NCI-H748 treated with DMSO at 0.1 percent for 48 hours (cell line): ENCODE measurements at places on chromosomes 13 and 19.

- DNase-seq = peak; percentile 90
Measured at GRCh38 chr13:50082426-50083281, 67.4 kb downstream of the KCNRG start.

DNA sequence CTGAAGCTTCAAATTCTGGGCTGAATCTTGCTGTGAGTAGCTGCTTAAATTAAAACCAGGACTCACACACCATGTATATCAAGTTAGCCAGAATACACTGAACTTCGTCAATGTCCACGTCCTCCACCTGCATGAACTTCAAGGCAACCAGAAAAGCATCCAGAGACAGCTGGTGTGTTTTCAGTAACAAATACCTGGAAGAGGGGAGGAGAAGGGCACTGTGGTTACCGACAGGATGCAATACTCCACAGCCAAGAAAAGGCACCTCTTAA is 20.4 kb downstream of the PROZ start:
- DNase-seq = no peak

GRCh38 chr13:45537516-45537915 is 72.8 kb downstream of the COG3 start:
- no peak for DNase-seq

DNA sequence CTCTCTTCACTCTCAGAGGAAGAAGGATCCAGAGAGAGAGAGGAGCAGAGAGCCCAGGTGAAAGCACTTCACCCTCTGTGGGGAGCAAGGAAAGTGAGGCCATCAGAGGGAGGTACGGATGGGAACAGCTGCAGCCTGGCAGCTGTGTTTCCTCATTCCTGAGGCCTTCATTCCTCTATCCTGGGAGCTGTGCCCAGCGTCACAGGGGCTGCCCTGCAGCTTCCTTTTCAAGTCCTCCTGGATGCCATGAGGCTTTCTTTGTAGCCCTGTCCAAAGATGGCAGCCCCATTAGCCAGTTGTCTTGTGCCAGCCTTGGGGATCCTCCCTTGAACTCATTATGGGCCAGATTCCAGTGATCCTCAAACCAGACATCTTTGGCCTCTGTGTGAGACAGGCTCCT is 76.8 kb upstream of the PCDH8 start:
- no peak for DNase-seq

GRCh38 chr19:14954071-14954655 is 12.9 kb downstream of the OR7C2 start:
- DNase-seq = no peak

GRCh38 chr13:108752276-108752675 is 122.9 kb downstream of the MYO16 start:
- no peak for DNase-seq

GRCh38 chr13:51821606-51822005 is 17.6 kb upstream of the DHRS12 start:
- no peak for DNase-seq

GRCh38 chr19:34269968-34270621 is 15.7 kb downstream of the GARRE1 start:
- no peak for DNase-seq

DNA sequence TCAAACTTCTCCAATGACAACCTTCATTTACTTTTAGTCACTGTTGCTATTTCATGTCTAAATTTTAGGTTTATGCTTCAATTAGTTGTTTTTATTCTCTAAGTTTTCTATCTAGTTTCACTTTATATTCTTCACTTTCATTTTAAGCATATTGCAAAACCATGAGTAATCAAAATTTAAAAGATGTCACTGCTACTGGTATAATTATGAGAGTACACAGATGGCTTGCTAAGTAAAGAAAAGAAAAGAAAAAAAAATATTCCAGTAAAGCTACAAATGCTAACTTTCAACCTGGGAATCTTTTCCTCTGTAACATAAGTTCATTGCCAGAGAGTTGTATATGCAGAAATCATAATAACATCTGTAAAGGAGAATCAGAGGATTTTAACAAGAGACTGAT is 1624.7 kb downstream of the PCDH9 start:
- DNase-seq = no peak

- no peak for DNase-seq
Measured at GRCh38 chr13:97284558-97284957, 62.4 kb downstream of the MBNL2 start.

GRCh38 chr19:33755099-33756035 is 41.3 kb upstream of the KCTD15 start:
- no peak for DNase-seq

DNA sequence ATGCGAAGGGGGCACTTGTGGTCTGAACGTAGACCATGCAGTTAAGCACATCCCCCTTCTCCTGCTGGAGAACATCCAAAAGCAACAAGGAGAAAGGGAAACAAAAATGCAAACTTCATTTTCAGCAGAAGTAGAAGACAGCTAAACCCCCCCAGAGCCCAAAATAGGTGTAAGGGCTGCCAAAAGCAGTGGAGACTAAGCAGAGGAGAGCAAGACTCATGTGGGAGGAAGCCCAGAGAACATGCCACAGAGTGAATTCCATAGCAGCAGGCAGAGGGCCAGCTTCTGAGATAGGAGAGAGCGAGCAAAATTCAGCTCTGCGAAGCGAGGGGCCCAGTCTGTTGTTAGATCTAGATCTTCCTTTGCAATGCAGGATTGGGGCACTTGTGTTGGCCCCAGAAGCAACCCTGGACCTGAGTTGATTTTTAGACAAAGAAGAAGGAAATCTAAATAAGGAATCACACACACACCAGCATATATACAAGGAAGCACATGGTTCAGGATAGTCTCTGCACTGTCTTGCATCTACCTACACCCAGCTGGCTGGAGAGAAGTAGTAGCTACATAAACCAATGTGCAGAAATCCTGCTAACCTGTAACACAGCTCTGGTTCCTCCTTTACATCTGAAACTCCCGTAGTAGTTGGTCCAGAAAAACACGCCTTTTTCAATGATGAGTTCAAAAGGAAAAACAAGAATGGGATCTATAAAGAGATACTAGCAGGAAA is 199.6 kb downstream of the SPRY2 start:
- DNase-seq = no peak

- DNase-seq = no peak
Measured at GRCh38 chr19:39949026-39949747, 14.8 kb upstream of the FCGBP start.

DNA sequence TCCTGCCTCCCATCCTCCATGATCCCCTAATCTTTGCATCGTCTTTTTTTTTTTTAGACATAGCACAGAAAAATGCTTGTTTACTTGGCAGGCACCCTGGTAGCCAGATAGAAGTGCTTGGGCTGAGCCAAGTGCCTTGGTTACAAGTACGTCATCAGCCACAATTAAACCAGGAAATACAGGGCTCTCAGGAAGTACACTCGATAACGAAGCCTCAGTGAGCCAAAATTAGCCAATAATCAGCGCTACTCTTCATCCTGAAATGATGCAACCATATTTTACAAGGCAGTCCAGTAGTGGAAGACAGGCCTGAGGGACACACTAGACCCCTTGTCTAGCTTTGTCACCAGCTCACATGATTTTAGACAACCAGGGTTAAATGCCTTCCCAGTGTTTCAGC is 194.0 kb upstream of the NBEA start:
- DNase-seq = no peak

DNA sequence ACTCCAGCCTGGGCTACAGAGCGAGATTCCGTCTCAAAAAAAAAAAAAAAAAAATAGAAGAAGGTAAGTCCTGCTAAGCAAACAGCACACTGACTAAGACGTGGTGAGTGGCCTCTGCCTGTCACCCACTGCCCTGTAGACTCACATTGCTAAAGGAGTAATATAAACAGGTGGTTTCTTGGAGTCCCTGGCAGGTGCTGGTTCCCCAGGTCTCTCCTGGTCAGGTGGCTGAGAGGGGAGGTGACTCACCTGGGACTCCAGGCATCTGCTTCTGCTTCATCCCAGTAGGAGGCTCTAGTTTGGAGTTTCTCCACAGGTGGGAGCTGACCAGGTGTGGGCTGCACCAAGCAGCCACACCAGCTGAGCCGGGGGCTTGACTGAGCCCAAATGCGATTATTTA is at the start of gene OR10H1:
Gene OR10H1, minus strand, starts transcription at position 359 of the 400 bp plus-strand sequence. CDS start 7,627 bp downstream, outside the sequence.
- no peak for DNase-seq

GRCh38 chr19:33300009-33300893 is 2.1 kb downstream of the CEBPA start:
- DNase-seq = no peak

- no peak for DNase-seq
Measured at GRCh38 chr19:47432091-47432490, 12.8 kb upstream of the MEIS3 start.

DNA sequence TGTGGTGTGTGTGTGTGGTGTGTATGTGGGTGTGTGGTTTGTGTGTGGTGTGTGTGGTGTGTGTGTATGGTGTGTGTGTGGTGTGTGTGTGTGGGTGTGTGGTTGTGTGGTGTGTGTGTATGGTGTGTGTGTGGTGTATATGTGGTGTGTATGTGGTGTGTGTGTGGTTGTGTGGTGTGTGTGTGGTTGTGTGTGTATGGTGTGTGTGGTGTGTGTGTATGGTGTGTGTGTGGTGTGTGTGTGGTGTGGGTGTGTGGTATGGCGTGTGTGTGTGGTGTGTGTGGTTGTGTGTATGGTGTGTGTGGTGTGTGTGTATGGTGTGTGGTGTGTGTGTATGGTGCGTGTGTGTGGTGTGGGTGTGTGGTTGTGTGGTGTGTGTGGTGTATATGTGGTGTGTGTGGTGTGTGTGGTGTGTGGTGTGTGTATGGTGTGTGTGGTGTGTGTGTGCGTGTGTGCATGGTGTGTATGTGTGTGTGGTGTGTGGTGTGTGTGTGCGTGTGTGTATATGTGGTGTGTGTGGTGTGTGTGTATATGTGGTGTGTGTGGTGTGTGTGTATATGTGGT is 8.7 kb downstream of the SHISA7 start:
- no peak for DNase-seq

DNA sequence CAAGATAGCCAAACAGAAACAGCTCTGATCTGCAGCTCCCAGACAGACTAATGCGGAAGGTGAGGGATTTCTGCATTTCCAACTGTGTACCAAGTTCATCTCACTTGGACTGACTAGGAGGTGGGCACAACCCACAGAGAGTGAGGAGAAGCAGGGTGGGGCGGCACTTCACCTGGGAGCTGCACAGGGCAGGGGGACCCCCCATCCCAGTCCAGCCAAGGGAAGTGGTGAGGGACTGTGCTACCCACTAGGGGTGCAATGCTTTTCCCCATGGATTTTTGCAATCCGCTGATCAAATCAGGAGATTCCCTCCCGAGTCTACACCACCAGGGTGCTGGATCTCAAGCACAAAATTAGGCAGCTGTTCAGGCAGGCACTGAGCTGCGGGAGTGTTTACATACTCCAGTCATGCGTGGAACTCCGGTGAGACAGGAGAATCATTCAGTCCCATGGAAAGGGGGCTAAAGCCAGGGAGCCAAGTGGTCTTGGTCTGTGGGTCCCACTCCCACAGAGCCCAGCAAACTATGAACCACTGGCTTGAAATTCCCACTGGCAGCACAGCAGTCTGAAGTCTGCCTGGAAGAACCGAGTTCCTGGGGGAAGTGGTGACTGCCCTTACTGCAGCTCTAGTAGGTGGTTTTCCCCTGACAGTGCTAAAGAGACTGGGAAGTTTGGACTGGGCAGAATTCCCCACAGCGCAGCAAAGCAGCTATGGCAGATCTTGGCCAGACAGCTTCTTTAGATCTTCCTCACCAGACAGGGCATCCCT is 85.1 kb upstream of the UFM1 start:
- no peak for DNase-seq

DNA sequence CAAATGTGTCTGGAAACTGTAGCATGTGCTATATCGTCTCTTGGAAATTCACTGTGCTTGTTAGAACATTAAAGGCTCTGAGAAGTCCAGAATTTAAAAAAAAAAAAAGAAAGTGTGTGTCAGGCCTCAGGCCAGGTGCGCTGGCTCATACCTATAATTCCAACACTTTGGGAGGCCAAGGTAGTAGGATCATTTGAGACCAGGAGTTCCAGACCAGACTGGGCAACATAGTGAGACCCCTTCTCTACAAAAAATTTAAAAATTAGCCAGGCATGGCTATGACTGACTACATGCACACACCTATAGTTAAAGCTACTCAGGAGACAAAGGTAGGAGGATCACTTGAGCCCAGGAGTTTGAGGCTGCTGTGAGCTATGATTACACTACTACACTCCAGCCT is 4.9 kb downstream of the HNRNPUL1 start:
- no peak for DNase-seq

GRCh38 chr13:34708566-34709313 is 233.3 kb upstream of the NBEA start:
- DNase-seq = no peak

DNA sequence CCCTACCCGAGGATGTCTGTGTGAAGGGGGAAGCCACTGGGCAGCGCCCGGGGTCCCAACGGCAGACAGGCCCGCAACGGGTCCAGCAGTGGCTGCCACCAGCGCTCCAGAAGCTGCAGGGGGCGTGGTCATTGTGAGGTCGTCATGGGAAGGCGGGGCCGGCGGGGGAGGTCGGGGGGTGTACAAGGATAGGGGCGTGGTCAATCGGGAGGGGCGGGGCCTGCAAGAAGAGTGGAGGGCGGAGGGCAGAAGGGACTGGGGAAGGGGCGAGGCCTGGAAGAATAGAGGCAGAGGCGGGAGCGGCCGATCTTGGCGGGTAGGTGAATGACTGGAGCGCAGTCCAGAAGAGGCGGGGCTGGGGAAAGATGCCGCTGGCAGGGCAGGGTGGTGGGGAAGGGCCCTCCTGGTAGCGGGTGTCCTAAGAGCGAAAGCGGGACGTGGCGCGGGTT is 4.4 kb downstream of the FUZ start:
- DNase-seq = peak; percentile 93

- DNase-seq = peak; percentile 66
Measured at GRCh38 chr13:39451301-39451700, 151.7 kb downstream of the LHFPL6 start.

DNA sequence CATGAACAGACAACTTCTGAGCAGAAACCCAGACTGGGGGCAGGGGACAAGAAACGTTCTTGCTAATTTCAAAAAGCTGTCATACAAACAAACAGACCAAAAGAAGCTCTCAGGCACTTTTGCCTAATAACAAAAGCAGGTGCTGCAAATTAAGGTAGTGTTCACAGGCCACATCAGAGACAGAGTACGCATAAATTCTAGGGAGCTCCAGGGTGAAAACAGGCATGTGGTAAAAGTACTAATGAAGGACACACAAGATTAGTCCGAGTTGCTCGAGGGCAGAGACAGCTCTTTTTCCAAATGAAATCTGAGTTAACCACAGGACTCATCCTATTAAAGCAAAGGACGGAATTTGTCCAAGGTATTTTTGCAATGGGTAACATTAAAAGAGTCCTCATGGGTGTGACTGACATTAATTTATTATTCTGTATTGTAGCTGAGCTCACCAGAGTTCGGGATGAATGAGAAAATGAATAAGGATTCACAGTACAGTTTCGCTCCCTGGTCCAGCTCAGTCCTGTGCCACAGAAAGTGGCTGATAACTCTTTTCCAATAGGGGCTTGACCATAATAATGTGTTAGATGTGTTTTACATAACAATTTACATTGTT is 197.3 kb downstream of the LHFPL6 start:
- peak; percentile 64 for DNase-seq

DNA sequence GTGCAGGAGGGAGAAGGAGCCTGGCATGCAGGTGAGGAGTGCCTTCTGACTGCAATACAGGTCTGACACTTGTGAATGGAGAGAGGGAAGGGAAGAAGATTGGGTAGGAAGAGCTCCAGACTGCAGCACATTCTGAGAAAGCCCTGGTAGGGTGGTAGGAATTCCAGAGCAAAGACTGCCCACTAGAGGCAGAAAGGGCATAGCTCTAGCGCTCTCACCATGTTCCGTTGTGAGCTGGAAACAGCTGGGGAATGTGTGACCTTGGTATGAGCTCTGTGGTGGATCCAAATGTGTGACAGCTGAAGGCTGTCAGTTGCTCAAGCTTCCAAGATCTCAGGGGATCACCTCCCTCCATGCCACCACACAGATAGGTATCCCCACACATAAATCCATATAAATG is 2.9 kb upstream of the MTUS2 start:
- no peak for DNase-seq
